Lung (tissue), 17 donors: ENCODE measurements at places on chromosomes 2 and 18. TPM values are rescaled to one million over a fixed set of nuclear protein-coding genes. Genes with fewer than 3 reads are reported as not detected.

LAMA1 gene
- 2.8 TPM for total RNA-seq

DNA sequence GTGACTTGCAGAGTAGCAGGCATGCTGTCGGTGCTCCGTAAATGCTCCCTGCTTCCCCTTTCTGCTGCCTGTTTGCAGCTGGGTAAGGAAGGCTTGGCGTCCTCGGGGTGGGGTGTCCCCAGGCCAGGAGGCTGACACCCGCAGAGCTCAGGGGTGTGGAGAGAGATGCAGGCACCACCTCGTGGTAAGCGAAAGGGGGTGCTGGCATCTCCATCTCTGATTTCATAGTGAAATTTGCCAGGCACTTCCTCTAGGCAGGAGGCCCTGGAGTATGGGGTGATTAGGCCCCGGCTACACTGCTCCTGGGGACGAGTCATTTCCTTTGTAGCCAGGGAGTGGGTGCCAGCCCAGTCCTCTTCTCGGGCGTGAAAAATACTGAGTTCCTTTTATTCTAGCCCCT lies 160.4 kb downstream of the KLHL29 start:
- peak; percentile 26 for DNase-seq

DNA sequence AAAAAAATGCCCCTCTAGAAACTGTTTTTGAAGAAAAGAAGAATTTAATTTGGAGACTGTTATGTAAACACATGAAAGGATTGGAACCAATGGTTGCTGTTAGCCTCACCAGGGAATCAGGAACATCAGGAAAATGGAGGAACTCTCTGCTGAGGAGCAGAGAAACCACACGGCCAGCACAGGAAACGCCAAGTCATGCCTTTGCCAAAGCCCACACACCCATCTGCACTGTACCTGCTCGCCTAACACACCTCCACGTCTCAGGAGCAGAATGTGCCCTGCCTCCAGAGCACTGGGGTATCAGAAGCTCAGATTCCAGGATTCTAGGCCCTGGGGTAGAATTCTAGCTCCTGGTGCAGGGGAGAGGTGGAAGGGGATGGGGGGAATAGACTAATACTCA lies 9.8 kb upstream of the SCYGR1 start:
- DNase-seq: no peak

C2orf66 gene
- total RNA-seq: not detected

GRCh38 chr2:21515903-21516302 lies 392.1 kb downstream of the TDRD15 start:
- no peak for DNase-seq

NOL4 gene
- 3.1 TPM for total RNA-seq

RAB17 gene
- total RNA-seq: 44.9 TPM

- no peak for DNase-seq
These were observed 1.7 kb upstream of the C2orf42 start for GRCh38 chr2:70192516-70192915.

GRCh38 chr2:105860567-105860966 lies 115.9 kb downstream of the NCK2 start:
- DNase-seq: no peak

PRPF40A gene
- 80.6 TPM for total RNA-seq

DNA sequence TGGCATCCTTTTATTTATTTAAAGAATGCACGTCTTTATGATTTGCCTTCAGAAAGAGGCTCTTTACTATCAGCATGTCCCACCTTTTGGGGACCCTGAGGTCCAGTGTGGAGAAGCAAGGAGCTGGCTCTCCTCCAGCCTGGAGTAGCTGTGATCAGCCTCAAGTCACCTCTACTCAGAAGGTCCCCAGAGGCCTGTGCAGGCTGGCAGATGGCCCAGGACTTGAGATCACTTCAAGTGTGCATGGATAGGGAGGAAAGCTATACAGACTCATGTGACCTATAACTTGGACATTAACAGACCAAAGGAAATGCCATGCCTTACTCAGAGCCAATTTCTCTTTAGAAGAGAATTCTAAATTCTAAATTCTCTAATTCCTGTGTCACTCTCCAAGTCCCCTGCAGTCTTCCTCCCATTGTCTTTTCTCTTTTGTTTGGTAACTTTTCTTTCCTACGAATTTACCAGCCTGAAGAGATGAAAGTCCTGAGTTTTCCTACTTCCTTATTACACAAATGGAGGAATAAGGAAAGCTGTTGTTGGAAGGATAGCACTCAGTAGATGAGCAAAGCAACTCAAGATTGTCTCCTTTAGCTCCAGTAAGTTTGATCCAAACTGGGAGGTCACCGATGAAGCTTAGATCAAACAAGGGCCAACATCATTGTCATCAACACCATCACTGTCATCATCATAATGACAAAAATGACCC lies 163.9 kb downstream of the GFPT1 start:
- DNase-seq: peak; percentile 50

- DNase-seq: peak; percentile 52
These were observed 318.9 kb upstream of the SYT4 start for GRCh38 chr18:43596105-43596712.

DNA sequence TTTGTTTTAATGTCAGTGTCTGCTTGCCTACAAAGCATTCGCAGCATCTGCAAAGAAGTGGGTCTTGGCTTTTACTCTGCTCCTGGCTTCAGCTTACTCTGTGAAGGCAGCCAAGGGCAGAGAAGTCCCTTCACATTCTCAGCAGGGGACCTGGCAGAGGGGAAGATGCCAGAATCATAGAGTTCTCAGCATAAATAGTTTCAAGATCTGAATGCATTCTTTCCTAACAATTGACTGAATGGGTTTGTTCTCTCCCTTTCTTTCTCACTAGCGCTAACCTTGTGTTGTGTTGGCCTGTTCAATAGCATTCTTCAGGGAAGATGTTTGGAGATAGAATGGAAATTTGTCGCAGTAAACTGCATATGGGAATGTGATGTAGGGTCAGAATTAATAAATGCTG lies 106.9 kb downstream of the FARSB start:
- peak; percentile 82 for DNase-seq

MYO1B gene
- 286 TPM for total RNA-seq

DNA sequence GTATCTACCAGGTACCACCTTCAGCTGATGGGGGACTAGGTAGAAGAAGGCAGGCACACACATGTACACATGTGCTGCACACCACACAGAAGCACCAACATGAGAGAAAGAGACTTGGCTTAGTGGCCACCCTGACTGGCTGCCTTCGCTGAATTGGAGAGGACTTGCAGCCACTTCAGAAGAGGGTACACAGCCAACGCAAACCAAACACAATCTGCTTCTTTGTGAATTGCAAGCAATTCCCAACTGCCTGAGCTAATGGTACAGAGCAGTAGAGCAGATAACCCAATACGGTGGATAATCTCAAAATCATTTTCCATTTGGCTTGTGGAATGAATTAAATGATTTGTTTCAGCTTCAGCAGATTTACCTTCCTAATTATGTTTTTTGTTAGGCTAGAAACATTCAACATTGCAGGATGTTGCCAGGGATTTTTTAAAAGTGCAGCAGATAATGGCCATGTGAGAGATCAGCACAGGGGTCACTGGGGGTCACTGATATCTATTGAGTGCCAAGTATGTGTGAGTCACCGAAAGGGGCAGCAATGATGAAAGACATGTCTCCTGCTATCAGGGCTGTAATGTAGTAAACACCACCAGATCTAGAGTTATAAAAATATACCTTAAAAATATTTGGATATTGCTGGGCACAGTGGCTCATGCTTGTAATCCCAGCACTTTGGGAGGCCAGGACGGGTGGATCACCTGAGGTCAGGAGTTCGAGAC lies 652.6 kb downstream of the BCL11A start:
- DNase-seq: no peak

UBE2F gene
- total RNA-seq: 30.3 TPM

DNA sequence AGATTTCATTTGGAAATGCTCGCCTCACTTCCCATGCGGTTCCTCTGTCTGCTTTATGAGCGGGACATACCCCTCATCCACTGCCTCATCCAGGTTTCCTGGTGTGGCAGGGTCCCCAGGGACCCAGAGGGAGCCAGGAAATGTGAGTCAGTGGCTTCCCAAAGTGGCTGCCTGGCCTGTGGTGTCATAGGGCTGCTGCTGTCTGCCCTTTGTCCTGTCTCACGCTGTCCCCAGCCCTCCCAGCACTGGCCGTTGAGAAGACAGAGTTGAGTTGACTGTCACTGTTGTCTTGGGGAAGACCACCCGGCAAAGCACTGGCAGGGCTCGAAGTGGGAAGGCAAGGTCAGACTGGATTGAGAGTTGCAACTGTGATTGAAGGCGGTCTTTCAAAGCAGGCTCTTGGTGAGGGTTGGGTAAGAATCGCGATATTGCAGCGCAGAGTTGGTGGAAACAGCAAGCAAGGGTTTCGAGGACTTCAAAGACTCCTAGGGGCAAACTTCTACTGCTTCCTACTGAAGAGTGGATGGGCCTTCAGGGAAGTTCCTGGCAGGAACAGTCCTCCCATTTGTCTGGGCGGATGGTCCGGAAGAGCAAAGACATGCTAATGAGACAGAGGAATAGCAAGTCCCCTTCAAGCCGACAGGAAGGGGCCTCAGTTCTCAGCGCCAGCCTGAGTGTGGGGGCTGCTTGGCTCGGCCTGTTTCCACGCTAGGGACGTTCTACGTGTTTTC lies 33.9 kb downstream of the RAB31 start:
- peak; percentile 58 for DNase-seq

DNA sequence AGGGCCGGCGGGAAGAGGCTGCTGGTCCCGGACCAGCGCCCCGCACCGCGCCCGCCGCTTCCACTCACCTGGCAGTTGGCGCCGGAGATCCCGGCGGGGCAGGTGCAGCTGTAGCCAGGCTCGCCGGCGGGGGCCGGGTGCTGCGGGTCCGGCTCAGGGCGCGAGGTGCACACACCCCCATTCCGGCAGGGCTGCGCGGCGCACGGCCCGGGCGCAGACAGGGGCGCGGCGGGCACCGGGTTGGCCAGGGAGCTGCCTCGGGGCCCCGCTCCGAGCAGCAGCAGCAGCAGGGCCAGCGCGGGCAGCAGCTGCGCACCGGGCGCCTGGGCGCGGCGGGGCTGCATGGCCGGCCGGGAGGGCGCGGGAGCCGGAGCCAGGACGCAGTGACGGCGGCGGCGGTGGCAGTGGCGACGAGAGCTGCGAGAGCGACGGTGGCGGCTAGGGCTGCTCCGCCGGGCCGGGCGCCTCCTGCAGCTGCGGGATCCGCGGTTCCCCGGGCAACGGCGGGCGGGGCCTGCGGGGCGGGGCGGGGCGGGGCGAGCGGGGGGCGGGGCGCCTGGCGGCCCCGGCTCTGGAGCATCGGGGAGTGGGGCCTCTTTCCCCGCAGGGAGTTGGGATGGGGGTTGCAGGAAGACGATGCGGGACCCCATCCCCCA lies at the start of gene DNER:
DNER (minus strand) TSS at position 476 of the 656 bp plus-strand sequence; CDS start at position 344, 132 bp downstream.
- peak; percentile 60 for DNase-seq

TRAK2 gene
- 62.7 TPM for total RNA-seq
